ENCODE measurements at places on chromosomes 1 and 21. TPM values are rescaled to one million over a fixed set of nuclear protein-coding genes. Genes with fewer than 3 reads are reported as not detected.

- H3K4me1 ChIP-seq, result peaks cover 13% of the 10 kb centered on the region
- H3K27me3 ChIP-seq, result no peaks in the 10 kb centered on the region
- peak within 1 kb of the TSS; percentile 52 for H3K4me3 ChIP-seq
Measured at GRCh38 chr1:210232511-210233215, at the start of gene SERTAD4. SERTAD4 (plus strand) TSS chr1:210232796; CDS start chr1:210237961, 5,165 bp downstream.

GRCh38 chr1:97384294-97384968 is 536.4 kb downstream of the DPYD start:
- no peak for DNase-seq
- no peaks in the 10 kb centered on the region for H3K36me3 ChIP-seq
- H3K4me3 ChIP-seq, result no peak overlapping the region
- H3K27ac ChIP-seq, result no peak overlapping the region

DNA sequence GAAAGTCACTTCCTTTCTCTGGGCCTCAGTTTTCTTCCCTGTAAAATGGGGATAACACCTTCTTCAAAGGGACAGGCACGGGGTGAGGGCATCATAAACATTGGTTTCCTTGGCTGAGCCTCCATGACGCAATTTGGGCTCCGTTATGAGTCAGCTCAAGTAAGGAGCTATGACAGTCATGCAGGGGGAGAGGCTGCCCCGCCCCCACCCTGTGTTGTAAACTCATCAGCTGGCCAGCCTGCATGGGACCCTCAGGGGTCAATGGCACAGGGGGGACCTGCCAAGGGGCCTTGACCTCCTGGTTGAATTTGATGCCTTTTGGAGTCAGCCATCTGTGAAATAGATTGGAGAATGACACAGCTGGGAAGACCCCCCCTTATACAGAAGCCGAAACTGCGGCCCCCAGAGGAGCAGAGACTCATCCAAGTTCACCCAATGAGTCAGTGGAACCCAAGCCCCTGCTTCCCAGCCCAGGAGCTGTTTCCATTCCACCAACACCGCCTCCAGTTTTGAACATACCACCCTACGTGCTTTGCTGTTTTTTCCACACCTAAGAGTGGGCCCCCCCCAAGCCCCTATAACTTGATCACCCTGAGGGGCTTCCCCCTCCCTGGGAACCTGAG is 36.8 kb upstream of the RUNX3 start:
- H3K36me3 ChIP-seq, result no peaks in the 10 kb centered on the region
- no peaks in the 10 kb centered on the region for H3K27me3 ChIP-seq
- H3K27ac ChIP-seq, result no peak overlapping the region
- no peak for DNase-seq
- H3K4me3 ChIP-seq, result no peak overlapping the region
- H3K4me1 ChIP-seq, result no peaks in the 10 kb centered on the region

DNA sequence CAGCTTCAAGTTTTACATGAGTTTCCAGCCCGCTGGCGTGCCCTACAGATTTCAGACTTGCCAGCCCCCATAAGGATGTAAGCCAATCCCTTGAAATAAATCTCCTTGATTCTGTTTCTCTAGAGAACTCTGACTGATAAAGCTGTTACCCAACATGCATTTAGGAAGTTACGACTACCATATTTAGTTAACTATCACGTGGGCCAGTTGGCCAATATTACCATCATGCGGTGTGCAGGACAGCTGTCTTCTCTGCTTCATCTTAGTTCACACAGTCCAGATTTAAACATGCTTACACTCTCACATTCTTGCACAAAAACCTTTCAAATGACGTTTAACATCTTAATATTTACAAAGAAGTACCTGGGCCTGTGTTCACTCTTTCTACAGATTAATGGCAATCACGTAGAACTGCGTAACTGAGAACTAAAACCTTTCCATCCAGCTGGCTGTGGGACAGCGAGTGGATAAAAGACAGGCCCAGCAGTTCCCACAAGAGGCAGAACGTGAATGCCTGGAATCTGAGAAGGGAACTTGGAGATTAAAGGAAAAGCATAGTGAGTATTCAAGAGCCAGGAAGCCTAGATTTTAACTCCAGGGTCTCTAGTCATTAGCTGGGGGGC is 20.8 kb downstream of the FAM177B start:
- H3K36me3 ChIP-seq, result no peaks in the 10 kb centered on the region
- DNase-seq, result no peak
- no peaks in the 10 kb centered on the region for H3K4me1 ChIP-seq
- H3K4me3 ChIP-seq, result no peak overlapping the region

GRCh38 chr21:17128132-17128531 is 384.7 kb upstream of the CXADR start:
- H3K27ac ChIP-seq, result peak overlapping the region; percentile 74
- peaks cover 4% of the 10 kb centered on the region for H3K4me1 ChIP-seq
- no peaks in the 10 kb centered on the region for H3K36me3 ChIP-seq
- no peaks in the 10 kb centered on the region for H3K27me3 ChIP-seq
- no peak for DNase-seq
- no peak overlapping the region for H3K4me3 ChIP-seq

The TPR gene
- 164 TPM for total RNA-seq

The PFKL gene
- 298 TPM for total RNA-seq

DNA sequence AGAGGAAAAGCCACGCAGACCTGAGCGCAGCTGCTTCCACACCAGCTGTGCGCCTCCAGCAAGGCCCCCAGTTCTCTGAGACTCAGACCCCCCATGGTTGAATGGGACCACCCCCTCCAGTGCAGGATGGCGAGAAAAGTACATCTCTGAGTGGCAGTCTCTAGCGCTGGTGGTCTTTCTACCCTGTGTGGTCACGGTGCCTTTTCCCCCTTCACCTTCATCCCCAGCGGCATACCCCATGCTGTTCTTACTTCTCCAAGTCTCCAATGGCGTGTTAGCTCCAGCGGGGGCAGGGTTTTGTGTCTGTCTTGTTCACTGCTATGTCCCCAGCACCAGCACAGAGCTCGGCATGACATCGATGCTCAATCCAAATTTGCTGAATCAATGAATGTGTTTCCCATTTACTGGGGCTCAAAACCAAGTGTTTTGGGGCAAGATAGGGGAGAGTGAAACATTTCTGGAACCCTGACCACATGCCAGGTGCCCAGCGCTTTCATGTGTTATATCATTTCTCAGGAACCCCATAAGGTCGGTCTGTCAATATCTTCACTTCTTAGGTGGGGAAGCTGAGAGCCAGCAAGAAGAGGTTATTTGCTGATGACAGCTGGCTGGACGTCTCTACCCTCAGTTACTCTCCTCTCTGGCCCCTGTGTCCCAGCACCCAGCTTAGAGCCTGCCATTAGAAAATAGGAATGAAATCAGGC is 959 bp upstream of the SDC3 start:
- peaks cover 8% of the 10 kb centered on the region for H3K4me1 ChIP-seq
- no peak overlapping the region for H3K27ac ChIP-seq
- no peak for DNase-seq
- no peaks in the 10 kb centered on the region for H3K27me3 ChIP-seq
- no peak overlapping the region for H3K4me3 ChIP-seq
- H3K36me3 ChIP-seq, result no peaks in the 10 kb centered on the region

The KLF17 gene
- total RNA-seq, result 7.6 TPM

The NBPF4 gene
- 2.5 TPM for total RNA-seq

GRCh38 chr1:193568512-193568911 is 382.1 kb upstream of the B3GALT2 start:
- no peak overlapping the region for H3K4me3 ChIP-seq
- no peaks in the 10 kb centered on the region for H3K36me3 ChIP-seq
- DNase-seq, result no peak
- no peaks in the 10 kb centered on the region for H3K27me3 ChIP-seq
- peaks cover 2% of the 10 kb centered on the region for H3K4me1 ChIP-seq

- no peaks in the 10 kb centered on the region for H3K27me3 ChIP-seq
- H3K4me1 ChIP-seq, result peaks cover 7% of the 10 kb centered on the region
- no peak for DNase-seq
- no peak overlapping the region for H3K4me3 ChIP-seq
- no peak overlapping the region for H3K27ac ChIP-seq
Measured at GRCh38 chr1:100252901-100253300, 3.3 kb upstream of the DBT start.

The CACHD1 gene
- 10.3 TPM for total RNA-seq

DNA sequence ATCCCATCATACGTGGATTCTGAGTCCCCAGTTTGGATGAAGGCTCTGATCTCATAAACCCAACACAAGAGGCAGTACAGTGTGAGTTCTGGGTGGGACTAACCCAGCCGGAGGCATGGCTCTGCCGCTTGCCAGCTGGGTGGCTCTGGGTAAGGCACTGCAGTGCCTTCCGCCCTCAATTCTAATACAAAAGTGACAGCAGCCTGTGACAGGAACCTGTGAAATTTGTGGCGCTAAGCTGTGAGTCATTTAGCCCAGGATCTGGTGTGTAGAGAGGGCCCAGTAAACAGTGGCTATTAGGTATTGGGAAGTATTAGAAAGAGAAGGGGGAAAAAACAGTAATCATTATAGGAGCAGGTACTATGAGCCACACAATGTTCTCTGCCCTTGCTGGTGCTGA is 23.3 kb downstream of the HSPG2 start:
- no peak overlapping the region for H3K4me3 ChIP-seq
- DNase-seq, result no peak
- H3K36me3 ChIP-seq, result no peaks in the 10 kb centered on the region
- no peaks in the 10 kb centered on the region for H3K27me3 ChIP-seq

- no peak overlapping the region for H3K4me3 ChIP-seq
- no peaks in the 10 kb centered on the region for H3K36me3 ChIP-seq
- H3K4me1 ChIP-seq, result no peaks in the 10 kb centered on the region
- no peak overlapping the region for H3K27ac ChIP-seq
- no peaks in the 10 kb centered on the region for H3K27me3 ChIP-seq
Measured at GRCh38 chr1:224607188-224608148, 8.6 kb upstream of the CNIH3 start.

The TSTD1 gene
- 100 TPM for total RNA-seq

- H3K27ac ChIP-seq, result no peak overlapping the region
- H3K4me3 ChIP-seq, result no peak overlapping the region
- no peaks in the 10 kb centered on the region for H3K27me3 ChIP-seq
- H3K4me1 ChIP-seq, result peaks cover 8% of the 10 kb centered on the region
Measured at GRCh38 chr21:38956856-38957571, 151.3 kb downstream of the ETS2 start.

Data from testis (tissue), 5 donors.